ENCODE measurements at places on chromosomes 7 and 10.

DNA sequence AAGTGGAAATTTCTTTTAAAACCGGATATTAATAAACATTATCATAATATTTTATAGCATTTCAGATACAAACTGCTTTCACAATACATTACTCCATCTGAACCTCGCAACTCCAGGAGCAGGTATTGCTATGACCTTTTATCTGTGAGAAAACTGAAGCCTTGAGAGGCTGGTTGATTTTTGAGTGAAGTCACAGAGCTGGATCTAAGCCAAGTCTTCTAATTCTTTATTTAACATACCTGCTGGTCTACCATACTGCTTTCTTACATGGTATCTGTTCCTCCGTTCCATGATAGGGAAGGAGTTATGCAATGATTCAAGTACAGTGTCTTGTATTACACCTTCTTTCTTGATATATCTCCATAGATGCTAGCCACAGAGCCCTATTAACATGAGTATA, 37.4 kb upstream of the ITGB8 start:
- no peak for DNase-seq

DNA sequence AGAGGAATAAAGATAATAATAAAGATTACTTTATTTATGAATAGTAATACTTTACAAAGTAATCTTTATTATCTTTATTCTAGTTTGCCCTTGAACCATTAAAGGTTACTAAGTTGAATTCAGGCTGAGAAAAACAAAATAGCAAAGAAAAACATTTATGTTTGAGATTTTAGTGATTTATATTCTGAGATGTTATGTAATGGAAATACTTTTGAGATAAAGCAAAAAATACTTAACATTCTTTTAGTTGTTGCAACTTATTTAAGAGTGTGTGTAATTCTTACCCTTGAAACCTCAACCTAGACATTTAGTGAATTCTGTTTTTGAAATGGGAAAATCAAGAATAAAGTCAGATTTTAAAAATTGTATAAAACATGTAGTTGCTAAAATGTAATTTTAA, 40.0 kb downstream of the MINPP1 start:
- no peak for DNase-seq

- DNase-seq: peak; percentile 32
Measured at GRCh38 chr7:47444376-47445098, 137.4 kb downstream of the TNS3 start.

GRCh38 chr10:10330418-10330817, 687.3 kb upstream of the CELF2 start:
- DNase-seq: no peak

GRCh38 chr10:5282137-5282536, 82.6 kb upstream of the UCN3 start:
- DNase-seq: no peak

DNA sequence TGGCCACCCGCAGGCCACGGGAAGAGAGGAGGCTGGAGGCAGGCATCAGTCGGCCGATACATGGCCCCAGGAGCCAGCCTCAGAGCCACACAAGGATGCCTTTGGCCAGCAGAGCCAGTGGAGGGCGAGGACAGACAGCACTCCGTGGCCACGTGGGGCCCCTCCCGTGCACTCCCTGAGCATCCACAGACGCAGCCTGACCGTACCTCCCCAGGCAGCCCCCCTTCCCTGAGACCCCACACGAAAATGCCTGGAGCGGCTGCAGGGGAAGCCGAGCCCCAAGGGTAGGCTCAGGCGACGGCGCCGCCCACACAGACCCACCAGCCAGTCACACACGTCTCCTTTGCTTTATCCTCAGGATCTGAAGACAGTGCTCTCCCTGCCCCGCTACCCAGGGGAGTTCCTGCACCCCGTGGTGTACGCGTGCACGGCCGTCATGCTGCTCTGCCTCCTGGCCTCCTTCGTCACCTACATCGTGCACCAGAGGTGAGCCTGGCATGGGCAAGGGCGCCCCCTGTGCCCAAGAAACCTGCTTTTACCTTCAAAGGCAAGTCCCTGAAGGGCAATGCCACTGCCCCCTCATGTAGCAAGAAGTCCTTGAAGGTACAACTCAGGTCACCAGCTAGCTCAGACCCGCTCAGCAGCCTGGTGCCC, 9.0 kb downstream of the ADGRA1 start:
- peak; percentile 20 for DNase-seq

- no peak for DNase-seq
Measured at GRCh38 chr7:144087230-144087629, 1.2 kb downstream of the OR2A12 start.

Measured in left colon (tissue), 2 donors.